PC-3 (cell line): ENCODE measurements at places on chromosomes 2 and 18. TPM values are rescaled to one million over a fixed set of nuclear protein-coding genes. Genes with fewer than 3 reads are reported as not detected.

- no peak for DNase-seq
Measured at GRCh38 chr2:126506786-126507185, 149.2 kb upstream of the GYPC start.

Gene VWA3B
- total RNA-seq, result not detected in 2 replicates

GRCh38 chr2:242027676-242028450 lies 158.3 kb downstream of the RTP5 start:
- DNase-seq, result no peak

GRCh38 chr2:169110916-169111315 lies 41.6 kb downstream of the DHRS9 start:
- DNase-seq, result no peak

DNA sequence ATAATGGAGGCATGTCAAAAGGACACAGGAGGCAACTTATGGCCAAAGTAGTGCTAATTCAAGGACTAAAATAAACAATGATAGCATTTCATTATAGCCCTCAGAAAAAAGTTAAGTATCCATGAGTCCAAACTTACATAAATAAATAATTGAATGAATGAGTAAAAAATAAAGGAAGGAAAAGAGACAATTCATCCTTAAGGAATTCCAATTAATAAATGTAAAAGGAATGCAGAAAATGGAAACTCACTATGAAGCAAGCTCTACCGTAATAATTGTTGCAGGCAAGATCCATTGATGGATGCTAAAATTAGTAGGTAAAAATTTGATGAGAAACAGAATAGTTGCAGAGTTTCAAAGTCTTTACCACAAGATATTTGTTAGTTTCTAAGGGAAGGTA lies 88.2 kb upstream of the RAPGEF4 start:
- peak; percentile 55 for DNase-seq

DNA sequence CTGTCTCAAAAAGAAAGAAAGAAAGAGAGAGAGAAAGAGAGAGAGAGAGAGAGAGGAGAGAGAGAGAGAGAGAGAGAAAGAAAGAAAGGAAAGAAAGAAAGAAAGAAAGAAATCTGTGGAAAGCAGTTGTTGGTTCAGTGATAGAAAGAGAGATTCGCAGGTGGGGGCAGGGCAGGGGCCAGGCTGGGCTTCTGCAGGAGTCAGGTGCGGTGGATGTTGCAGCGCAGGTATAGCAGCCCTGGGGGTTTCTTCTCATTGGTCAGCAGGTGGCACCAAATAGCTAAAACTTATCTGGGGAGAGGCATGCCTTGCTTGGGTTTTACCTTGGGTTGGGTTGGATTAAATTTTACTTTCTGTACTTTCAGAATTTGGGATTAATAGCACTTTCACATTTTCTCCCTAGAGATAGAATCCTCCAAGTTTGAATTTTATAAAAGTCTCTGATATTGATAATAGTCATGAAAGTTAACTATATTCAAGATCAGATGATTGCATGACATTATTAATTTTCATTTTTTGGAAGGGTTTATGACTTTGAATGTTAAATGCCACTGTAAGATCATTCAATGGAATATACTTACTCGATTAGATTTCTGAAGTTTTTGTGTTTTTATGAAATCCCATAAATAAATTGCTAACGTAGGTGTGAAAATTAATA lies 66.6 kb downstream of the SPTBN1 start:
- DNase-seq, result peak; percentile 88

DNA sequence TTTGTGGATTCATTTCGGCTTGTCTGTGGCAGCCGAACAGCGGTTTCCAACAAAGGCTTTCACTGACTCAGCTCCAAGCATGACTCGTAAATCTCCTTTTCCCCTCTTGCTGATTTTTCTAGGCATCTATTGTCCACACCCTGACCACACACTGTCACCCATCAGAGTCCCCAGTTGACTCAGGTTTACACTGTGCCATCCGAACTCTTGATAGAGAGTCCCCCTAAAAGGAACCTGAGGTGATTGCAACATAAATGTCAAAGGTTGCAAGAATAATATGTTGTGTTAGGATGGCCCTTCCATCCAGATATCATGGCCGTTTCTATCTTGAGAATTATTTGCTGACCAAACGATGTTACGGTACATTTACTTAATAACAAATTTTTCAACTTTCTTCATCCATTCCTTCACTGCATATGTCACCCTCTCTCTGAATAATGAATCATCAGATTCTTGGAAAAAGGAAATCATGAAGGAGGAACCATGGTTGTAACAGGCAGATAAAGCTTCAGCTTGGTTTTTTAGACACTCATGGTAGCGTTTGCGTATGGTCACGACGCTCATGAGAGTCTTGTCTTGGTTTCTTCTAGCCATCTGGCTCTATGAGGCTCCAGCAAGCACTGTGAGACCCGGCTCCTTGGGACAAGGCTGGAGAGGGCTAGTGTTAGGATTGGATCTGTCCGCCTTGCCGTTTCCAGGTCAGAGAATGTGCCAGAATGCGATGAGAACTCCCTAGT lies 72.1 kb downstream of the NPAS2 start:
- DNase-seq, result peak; percentile 82

DNA sequence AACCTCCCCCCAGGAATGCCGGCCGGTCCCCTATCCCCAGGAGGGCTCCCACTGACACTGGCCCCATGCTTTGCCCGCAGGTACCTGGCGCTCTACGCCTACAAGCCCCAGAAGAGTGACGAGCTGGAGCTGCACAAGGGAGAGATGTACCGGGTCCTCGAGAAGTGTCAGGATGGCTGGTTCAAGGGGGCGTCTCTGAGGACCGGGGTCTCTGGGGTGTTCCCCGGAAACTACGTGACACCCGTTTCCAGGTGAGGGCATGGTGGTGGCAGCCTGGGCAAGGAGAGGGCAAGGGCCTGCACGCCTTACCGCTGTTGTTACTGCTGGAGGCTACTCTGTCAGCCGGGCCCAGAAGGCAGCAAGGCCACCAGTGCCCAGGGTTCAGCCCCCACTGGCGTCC lies 181.3 kb downstream of the SEPTIN10 start:
- DNase-seq, result no peak

GRCh38 chr2:85215081-85215447 lies 81.9 kb downstream of the TCF7L1 start:
- DNase-seq, result no peak

DNA sequence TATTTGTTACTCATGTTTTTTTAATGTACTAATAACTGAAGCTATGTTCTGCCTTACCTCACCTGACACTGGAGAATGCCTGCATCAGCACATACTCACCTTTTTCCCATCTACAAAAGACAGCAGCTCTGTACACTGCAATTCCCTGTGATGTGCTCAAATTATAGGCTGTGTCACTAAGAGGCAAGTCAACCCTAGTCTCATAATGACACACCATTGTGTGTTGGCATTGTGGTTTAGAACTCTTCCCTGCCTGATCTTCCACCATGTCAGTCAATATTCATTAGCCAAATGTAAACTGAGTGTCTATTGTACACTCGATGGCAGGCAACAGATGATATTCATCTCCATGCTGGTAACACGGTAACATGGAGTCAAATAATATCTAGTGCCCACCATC lies 332.1 kb upstream of the TCF4 start:
- peak; percentile 10 for DNase-seq

- peak; percentile 63 for DNase-seq
Measured at GRCh38 chr2:150663143-150663542, 175.7 kb upstream of the RND3 start.

Gene FAM117B
- total RNA-seq, result 2.2 and 3.6 TPM in 2 replicates

GRCh38 chr2:75844651-75845050 lies 133.9 kb upstream of the GCFC2 start:
- DNase-seq, result no peak

GRCh38 chr18:11990539-11990938 lies 9.2 kb downstream of the IMPA2 start:
- DNase-seq, result no peak

GRCh38 chr2:190913725-190914124 lies 33.1 kb downstream of the GLS start:
- no peak for DNase-seq

- DNase-seq, result no peak
Measured at GRCh38 chr2:235592430-235592829, 98.6 kb downstream of the AGAP1 start.

DNA sequence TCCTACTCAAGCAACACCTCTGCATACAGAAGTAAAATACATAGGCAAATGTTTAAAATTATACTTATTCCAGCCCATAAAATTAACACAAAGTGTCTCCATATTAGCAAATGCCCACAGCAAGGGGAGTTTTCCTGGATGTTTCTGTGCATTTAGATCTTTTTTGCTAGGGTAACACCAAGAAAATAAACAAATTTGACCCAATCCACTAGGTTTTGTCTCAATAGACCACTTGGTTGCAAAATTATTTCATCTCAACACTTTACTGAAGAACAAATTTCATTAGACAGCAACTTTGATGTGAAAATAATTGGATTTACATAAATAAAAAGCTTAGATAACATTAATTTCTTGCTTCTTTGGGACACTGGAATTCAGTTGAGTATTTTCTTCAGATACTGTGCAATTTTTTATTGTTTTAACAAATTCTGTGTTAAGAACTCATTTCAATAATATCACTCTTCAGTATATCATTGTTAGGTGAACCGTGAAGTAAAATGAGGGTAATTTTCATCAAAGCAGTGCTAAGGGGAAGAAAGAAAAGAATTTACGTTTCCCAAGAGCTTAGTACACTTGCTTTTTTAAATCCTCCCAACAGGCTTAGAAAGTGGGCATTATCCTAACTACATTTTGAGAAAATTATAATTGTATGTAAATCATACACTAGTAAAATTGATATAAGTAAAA lies 133.5 kb upstream of the TTC39C start:
- DNase-seq, result no peak

DNA sequence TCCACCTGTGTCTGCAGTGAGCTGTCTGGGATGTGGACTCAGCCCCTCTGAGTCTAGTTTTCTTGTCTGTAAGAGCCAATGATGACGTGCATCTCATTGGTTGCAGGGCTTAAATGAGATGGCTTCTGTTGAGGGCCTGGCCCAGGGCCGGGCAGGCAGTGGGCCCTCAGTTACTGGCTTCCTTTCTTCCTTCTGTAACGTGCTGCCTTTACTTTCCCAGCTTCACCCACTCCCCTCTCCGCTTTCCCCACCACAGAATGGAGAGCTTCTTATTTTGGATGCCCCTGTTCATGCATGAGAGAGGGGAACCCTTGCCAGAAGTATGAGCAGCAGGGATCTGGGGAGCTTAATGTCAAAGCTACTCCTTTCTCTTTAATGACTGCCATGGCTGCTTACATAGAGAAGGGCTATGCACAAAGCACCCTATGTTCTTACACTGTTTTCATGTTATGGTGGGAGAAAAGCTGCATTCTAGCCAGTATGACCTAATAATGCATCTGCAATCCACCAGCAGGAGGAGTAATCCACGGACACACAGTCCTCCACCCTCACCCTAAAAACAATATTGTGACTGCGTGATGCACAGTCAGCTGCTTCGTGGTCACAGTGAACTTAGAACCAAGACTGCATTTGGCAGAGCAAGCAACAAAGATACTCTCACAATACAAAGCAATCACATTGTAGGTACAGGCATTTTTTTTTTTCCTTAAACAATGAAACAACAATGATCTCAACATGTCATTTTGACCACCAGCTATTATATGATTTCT lies 37.2 kb downstream of the CREG2 start:
- peak; percentile 58 for DNase-seq

DNA sequence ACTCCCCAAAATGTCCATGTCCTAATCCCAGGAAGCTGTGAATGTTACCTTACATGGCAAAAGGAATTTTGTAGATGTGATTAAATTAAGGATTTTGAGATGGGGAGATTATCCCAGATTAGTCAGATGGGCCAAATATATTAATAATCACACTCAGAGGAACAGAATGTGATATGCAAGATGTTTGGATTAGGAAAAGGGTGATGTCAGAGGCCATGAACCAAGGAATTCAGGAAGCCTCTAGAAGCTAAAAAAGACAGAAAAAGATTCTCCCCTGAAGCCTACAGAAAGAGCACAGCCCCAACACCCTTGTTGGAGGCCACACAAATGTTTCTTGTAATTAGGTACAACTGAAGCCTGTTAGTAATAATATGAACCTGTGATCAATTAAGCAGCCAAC lies 13.1 kb downstream of the TMEM131 start:
- no peak for DNase-seq

- DNase-seq, result no peak
Measured at GRCh38 chr2:2892378-2892777, 485.2 kb downstream of the EIPR1 start.

DNA sequence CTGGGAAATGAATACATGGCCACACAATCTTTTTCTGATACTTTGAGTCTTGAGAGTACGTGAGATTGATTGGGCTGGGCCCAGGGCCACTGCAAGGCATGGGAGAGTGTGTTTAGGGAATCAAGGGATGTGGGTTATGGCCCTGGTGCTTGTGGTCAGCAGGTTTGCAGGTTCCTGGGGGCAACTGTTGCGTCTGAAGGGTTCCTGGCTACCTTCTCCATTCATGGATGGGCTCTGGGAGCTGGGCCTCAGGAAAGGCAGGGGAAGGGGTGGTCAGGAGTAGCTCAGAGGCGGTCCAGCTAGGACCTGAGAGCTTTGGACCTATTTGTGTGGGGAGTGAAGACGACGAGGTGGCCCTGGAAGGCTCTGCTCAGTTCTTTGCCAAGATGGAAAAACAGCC lies 8.4 kb upstream of the ZAP70 start:
- no peak for DNase-seq

Gene ZNF396
- 0.40 and 0.95 TPM in 2 replicates for total RNA-seq

DNA sequence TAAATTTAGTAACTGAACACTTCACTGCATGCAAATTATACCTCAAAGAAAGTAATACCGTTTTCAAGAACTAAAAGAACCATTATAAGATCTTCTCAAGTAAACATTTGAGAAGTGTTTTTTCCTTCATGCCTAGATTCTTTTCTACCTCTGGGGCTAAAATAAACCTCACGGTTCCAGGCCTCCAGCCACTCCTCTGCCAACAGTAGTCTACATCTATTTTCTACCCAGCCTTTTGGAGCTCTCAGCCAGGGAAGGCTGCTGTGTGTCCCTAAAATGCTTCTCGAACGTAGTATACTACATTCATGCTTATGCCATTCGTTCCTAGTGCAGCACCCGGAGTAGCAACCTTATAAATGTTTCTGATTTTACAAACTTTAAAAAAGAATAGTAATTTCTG lies 219.7 kb downstream of the AFF3 start:
- DNase-seq, result no peak

DNA sequence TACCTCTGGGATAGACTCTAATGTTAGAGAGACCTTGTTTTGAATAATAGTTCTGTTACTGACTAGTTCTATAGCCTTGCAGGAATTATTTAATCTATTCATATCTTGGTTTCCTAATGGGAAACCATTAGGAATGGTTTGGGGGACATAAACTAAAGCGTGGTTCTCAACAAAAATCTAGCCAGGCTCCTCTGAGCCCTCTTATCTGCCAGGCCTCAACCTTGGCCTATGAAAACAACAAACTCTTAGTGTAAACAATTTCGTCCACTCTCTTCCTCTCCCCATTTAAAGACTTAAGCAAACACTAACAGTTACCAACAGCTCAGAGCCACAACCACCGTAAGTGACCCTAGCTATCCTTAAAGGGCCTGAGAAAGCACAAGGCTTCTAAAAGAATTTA lies 10.6 kb upstream of the NBAS start:
- DNase-seq, result no peak
